ENCODE measurements at places on chromosomes 3 and 15.
A peak's percentile ranks its signal among the peaks of the same experiment; 100 is the strongest.

GRCh38 chr3:2343031-2343682 lies 244.5 kb downstream of the CNTN4 start:
- DNase-seq, result no peak

- no peak for DNase-seq
These were observed 3.9 kb upstream of the FGF12 start for GRCh38 chr3:192731233-192731632.

GRCh38 chr3:179832333-179832854 lies 179.6 kb downstream of the USP13 start:
- no peak for DNase-seq

GRCh38 chr3:13010780-13011572 lies 62.3 kb downstream of the IQSEC1 start:
- DNase-seq, result no peak

GRCh38 chr15:81843226-81843625 lies 202.6 kb downstream of the MEX3B start:
- no peak for DNase-seq

DNA sequence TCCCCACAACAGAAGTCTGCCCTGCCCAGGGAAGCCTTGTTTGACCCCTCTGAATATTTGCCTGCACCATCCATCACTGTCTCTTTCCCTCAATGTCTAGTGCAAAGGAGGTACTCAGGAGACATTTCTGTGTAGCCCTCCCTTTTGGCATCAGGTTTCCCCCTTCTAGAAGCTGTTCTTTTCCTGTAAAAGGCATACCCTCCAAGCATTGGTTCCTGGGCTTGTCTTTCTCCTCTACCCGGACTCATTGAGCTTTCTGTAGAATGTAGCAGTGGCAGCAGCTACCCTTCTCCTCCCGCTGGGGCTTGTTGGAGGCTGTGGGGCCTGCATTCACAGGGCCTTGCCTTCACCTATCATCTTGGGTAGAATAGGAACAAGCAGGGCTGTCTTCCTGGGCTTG lies 63.5 kb downstream of the CTDSPL start:
- no peak for DNase-seq

GRCh38 chr15:43239732-43240491 lies 19.1 kb upstream of the EPB42 start:
- DNase-seq, result no peak

GRCh38 chr3:138433892-138434275 lies 532 bp upstream of the ESYT3 start:
- no peak for DNase-seq

DNA sequence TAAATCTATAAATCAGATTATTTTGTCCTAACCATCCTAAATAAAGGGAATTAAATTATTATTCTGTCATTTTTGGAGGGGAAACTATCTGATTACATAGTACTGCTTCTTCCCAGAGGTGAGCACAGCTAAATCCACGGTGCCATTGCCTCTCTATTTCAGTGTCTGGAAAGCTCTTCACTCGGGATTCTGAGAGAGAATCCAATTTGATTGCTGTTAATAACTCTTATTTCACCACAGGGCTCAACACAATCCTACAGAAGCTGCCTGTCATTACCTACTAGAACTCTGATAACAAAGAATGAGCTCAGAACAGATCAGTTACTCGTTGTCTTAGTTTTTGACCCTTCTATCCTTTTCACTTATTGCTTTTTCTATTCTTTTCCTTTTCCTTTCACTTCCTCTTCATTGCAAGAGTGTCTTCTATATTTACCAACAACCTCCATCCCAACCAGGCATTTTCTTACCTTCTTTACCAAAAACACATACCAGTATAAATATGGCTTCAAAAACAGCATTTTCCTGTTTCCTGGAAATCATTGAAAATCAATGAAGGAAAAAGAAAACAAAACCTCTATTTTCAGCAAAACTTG lies 30.4 kb downstream of the OXNAD1 start:
- DNase-seq, result no peak

GRCh38 chr3:183317886-183318865 lies 65.1 kb downstream of the B3GNT5 start:
- no peak for DNase-seq

DNA sequence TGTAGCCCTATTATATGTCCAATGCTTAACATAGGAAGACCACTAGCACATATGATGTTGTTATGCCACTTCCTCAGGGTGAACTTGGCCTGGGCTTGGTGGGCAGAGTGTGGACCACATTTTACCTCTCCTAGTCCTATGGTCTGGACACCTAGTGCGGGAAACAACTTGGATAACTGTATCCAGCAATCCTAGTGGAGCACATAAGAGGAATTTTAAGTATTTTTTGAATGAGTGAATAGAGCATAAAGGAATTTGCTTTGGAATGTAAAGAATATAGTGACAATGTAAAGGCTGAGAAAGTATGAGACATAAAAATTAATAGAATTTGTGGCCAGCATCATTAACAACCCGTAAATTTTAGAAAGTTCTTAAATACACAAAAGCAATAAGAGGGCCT lies 528.9 kb downstream of the IGSF11 start:
- no peak for DNase-seq

- DNase-seq, result no peak
These were observed 22.1 kb downstream of the GABRR3 start for GRCh38 chr3:98012979-98013378.

- DNase-seq, result no peak
These were observed 111.6 kb downstream of the IQSEC1 start for GRCh38 chr3:12961697-12962036.

- DNase-seq, result no peak
These were observed 11.0 kb downstream of the CXCR6 start for GRCh38 chr3:45954306-45954705.

- no peak for DNase-seq
These were observed 87.7 kb upstream of the MNS1 start for GRCh38 chr15:56552659-56553058.

GRCh38 chr3:108098003-108098370 lies 7.2 kb upstream of the CD47 start:
- DNase-seq, result no peak

- DNase-seq, result no peak
These were observed 138.1 kb upstream of the DAZL start for GRCh38 chr3:16743276-16743675.

- DNase-seq, result no peak
These were observed 21.7 kb downstream of the RPLP1 start for GRCh38 chr15:69474291-69474690.

DNA sequence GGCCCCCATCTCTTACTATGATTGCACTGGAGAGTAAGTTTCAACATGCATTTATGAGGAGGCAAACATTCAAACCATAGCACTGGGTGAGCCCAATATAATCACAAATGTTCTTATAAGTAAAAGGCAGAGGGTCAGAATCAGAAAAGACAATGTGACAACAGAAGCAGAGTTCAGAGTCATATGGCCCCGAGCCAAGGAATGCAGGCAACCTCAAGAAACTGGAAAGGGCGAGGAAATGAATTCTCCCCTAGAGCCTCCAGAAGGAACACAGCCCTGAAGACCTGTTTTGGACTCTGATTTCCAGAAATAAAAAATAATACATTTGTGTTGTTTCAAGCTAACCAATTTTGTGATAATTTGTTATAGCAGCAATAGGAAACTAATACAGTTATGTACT lies 81.3 kb upstream of the ABI3BP start:
- no peak for DNase-seq

DNA sequence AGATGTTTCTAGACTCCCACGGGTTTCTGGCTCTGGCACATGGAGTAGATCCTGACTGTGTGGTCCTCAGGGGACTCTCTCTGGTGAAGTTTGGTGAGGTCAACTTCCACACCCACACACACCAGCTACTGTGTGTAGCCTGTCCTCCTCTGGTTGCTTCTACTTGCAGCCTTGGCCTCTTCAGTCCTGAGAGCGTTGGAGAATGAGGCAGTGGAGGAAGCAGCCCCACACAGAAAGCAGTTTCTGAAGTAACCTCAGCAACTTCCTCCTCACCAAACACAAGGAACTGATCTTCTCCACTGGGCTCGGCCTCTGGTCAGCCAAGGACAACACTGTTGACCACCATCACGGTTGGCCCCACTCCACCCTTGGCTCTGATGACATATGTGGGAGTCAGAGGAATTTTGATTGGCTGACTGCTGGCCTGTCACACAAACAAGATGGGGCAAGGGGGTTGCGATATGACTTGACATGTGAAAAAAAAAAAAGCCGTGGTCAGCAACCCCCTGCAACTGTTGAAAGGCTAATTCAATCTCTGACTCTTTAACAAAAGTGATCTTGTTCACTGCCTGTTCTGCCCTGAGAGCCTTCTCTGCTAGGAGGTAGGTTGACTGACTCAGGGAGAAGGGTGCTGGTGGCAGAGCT lies 19.6 kb downstream of the CD86 start:
- DNase-seq, result no peak

DNA sequence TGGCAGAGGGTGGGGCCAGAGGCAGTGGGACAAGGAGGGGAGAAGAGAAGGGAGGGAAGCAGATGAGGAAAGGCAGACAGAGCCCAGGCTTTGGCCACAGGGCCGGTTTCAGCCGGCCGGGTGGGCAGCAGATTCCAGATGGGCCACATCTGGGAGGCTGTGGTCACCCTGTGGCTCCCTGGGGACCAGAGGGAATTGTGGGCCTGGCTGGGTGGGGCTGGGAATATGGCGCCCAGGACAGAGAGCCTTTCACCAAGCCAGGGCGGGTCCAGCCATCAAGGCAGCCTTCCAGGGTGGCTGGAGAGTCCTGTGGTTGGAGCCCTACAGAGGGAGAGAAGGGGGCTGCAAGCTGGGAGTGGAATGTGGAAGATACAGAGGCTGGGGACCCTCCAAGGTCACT lies 18.9 kb downstream of the PTH1R start:
- no peak for DNase-seq

GRCh38 chr3:168469436-168469835 lies 373.7 kb upstream of the GOLIM4 start:
- no peak for DNase-seq

GRCh38 chr15:44102675-44103254 lies 92.3 kb downstream of the FRMD5 start:
- peak; percentile 48 for DNase-seq

GRCh38 chr3:149085828-149086231 lies 503 bp downstream of the HLTF start:
- peak; percentile 71 for DNase-seq

DNA sequence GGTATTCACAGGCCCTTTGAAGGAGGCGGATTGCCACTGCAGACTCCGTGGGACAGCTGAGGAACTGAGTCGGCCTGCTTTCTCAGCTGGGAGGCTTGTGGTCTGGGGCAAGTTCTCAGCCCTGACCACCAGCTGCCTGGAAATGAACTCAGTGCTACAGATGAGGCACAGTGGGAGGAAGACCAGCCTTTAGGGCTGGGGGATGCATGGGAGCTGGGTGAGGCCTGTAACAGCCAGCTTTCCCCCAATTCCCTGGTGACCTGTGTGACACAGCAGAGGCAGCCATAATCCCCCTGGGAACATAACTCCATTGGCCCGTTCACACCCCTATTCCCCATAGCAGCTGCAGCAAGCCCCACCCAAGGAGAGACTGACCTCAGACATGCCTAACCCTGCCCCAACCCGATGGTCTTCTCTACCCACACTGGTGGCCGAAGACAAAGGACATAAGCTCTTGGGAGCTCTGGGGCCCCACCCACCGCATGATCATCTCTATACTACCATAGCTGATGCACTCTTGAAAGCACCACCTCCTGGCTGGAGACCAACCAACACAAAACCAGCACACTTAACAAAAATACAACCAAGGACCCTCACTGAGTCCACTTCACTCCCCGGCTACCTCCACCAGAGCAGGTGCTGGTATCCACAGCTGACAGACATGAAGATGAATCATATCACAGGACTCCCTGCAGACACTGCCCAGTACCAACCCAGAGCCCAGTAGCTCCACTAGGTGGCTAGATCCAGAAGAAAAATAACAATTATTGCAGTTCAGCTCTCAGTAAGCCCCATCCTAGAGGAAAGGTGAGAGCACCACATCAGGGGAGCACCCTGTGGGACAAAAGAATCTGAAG lies 24.9 kb downstream of the ZMAT3 start:
- DNase-seq, result no peak

- DNase-seq, result no peak
These were observed 130.0 kb downstream of the PLCL2 start for GRCh38 chr3:17014709-17015108.

GRCh38 chr3:140455521-140456214 lies 222.2 kb upstream of the TRIM42 start:
- DNase-seq, result no peak

DNA sequence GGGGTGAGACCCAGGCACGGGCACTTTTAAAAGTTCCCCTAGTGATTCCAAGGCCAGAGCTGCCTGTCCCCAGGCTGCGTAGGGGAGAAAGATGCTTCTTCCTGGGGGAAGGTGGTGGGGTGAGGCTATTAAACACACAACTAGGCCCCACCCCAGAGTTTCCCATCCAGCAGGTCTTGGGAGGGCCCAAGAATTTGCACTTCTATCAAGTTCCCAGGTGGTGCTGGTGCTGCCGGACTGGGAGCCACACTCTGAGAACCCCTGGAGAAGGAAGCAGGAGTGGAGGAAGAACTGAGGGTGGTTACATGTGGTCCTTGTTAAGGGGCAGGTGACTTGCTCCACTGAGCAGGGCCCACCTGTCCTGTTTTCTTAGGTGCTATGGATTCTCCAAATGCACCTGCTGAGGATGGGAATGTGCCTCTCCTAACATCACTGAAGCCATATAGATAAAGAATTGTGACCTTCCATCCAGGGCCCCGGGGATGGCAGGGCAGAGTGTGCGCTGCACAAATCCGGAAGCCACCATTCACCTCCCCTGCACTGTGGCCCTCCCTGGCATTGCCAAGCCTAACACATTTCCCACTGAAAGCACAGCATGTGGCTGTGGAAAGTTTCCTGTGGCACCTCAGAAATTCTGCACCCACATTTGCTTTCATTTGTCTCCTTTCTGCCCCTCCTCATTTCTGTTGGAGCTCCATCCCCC lies 111.5 kb upstream of the MEF2A start:
- no peak for DNase-seq

DNA sequence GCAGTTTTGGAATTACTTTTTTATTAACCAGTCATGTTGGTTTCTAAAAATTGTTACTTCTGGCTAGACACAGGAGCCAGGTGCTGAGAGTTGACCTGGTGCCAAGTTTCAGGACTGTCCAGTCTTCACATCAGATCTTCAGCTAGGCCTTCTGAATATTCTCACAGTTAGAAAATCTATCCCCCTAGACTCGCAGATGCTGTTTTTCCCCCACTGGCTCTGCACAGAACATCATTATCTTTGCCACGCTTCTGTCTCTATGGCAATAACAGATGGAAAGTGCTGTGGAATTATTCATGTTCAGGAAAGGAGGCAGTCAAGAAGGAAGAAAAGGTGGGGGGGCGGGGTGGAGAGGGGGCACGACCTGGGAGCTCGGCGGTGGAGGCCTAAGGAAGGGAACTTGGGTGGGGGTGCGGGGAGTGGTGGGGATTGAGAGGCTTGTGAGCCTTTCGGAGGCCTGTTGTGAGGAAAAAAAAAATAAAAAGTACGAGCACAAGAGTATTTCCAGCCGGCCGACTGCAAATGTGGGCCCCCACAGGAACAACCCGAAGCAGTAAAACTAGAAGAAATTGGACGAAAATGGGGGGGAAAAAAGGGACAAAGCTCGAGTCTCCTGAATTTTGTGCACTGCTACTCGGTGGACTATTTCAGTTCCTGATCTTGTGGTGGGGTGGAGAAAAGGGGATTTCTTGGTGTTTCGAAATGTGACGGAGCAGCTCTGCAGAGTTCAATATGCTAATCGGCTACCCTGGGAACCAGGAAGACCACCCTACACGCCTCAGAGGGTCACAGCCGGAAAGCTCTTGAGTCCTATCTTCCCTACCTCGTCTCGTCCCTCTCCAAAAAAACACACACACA lies 1.5 kb upstream of the SKIL start:
- DNase-seq, result peak; percentile 80

- no peak for DNase-seq
These were observed 42.7 kb downstream of the DUT start for GRCh38 chr15:48373821-48374451.

Measured in G401 (cell line).